Activated T-cell treated with anti-CD3 and anti-CD28 coated beads for 24 hours (primary cell): ENCODE measurements at places on chromosomes 3 and 15.

DNA sequence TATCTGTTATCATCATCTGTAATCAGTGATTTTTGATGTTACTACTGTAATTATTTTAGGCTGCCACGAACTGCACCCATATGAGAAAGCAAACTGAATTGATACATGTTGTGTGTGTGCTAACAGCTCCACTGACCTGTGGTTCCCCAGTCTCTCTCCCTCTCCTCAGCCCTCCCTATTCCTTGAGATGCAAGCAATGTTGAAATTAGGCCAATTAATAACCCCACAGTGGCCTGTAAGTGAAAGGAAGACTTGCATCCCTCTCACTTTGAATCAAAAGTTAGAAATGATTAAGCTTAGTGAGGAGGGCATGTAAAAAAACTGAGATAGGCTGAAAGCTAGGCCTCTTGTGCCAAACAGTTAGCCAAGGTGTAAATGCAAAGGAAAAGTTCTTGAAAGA is 218.6 kb upstream of the LRRFIP2 start:
- DNase-seq = no peak

DNA sequence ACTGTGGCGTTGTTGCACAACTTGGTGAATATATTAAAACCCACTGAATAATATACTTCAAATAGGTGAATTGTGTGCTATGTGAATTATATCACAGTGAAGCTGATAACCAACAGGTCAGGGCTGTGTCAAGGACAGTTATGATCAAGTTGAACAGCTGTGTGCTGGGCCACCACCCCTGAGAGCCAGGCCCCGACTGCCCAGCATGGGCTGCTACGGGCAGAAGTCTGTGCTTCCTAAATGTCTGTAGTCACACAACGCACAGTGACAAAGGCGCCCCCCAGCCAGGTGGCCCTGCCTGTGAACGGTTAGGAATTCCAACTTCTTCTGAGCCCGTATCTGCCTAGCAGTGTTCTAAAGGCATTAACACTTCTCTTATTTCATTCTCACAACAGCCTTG is 32.8 kb downstream of the TKT start:
- DNase-seq = no peak

GRCh38 chr3:105806359-105806758 is 62.5 kb downstream of the CBLB start:
- no peak for DNase-seq

GRCh38 chr3:79810092-79810491 is 42.3 kb upstream of the ROBO1 start:
- DNase-seq = no peak

DNA sequence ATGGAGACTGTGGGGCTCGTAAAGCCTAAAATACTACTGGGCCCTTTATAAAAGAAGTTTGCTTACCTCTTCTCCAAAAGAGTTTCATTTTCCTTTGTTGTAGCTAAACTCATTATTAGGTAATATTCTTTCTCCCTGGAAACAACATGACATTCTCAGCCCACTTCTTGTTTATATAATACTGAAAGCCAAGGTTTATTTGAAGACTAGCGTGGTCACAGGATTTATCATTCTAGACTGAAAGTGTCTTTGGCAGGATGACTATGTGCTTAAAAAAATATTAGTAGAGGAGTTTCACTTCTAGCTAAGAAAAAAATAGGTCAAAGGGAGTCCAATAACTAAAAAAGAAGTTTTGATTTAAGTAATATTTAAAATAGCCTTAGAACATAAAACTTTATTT is 1085.2 kb upstream of the CADM2 start:
- no peak for DNase-seq

DNA sequence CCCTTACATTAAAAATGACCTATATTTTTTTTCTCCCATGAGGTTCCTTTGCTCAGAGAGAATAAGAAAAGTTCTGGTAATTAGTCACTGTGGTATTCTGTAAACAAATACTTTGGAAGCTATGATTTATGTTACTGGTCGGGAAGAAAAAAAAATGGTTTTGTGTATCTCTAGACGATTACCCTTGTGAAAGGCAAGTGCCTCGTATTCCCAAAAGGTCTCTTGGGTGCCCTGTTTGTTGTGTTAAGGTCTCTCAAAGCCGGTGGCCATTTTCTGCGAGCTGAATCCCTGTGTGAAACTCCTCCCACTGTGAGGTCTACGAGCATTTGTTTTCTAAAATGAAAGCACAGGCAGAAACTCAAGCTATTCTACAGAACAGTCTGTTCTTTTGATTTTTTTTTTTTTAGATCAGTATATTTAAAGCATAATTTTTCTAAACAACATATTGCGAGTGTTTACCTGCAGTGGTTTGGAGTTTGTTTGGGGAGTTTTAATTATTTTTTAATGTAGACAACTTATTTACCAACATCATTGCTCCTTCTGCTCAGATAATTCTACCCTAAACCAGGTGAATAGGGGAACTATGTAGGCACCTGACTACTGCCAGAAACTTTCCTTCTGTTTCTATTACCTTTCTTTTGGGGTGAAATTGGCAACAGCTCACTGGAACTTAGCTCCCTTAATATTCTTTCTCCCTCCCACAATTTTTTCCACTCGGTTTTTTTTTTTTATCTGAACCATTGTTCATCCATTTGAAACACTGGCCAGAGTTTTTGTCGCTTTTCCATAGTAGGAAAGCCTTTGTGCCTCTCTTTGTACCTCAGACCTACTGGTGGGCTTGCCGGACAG is 44.0 kb downstream of the ZBTB38 start:
- peak; percentile 19 for DNase-seq

GRCh38 chr3:106699122-106699521 is 678.1 kb upstream of the CCDC54 start:
- no peak for DNase-seq

- no peak for DNase-seq
Measured at GRCh38 chr3:152149832-152150231, 118.9 kb upstream of the MBNL1 start.

DNA sequence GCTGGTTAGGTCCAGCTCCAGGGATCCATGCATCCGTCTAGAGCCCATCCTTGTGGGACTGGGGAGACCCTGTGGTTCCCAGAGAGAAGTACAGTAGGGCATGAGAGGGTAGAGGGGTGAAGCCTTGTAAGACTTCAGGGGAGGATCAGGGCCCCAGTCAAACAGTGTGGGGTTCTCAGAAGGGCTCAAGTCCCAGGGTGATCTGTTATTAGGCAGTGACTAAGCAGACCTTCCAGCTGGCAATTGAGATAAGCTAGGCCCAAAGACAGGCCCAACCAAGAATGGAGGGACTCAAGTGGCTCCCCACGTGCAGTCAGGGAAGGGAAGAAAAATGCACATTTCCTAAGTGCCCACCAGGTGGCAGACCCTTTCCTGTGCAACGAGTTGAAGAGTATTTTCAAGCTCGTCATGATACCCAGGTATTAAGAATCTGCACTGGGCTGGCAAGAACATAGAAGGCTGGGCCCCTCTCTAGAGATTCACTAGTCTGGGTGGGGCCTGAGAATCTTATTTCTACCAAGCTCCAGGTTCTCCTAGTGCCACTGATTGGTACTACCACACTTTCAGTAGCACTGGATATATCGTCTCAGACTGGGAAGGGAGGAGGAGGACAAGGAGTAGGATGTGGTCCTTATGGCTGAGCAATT is 240.8 kb downstream of the NR1D2 start:
- DNase-seq = peak; percentile 1

DNA sequence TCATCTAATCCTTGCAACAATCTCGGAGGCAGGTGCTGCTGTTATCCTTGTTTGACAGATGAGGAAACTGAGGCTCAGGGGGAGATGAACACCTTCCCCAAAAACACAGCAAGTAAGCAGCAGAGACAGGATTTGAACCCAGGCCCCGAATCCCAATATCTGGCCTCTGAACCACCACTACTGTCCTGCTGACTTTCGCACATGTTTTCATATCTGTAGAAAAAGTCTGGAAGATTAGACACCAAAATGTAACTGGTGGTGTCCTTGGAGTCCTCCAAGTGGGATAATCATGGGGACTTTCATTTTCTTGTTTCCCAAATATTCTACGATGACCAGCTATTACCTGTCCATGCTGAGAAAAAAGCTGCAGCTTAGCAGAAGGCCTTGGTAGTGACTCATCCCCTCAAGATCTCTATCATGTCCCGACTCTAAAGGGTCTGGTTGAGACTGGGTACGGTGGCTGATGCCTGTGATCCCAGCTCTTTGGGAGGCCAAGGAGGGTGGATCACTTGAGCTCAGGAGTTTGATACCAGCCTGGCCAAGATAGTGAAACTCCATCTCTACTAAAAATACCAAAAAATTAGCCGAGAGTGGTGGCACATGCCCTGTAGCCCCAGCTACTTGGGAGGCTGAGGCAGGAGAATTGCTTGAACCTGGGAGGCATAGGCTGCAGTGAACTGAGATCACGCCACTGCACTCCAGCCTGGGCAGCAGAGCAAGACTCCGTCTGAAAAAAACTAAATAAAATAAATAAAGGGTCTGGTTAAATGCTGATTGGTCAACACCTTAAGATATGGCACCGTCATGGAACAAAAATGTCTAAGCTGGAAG is 8.6 kb downstream of the IRAK2 start:
- DNase-seq = no peak

GRCh38 chr3:5429517-5429890 is 242.0 kb downstream of the EDEM1 start:
- no peak for DNase-seq

- peak; percentile 27 for DNase-seq
Measured at GRCh38 chr3:59978979-59979378, 929.2 kb upstream of the CFAP20DC start.

DNA sequence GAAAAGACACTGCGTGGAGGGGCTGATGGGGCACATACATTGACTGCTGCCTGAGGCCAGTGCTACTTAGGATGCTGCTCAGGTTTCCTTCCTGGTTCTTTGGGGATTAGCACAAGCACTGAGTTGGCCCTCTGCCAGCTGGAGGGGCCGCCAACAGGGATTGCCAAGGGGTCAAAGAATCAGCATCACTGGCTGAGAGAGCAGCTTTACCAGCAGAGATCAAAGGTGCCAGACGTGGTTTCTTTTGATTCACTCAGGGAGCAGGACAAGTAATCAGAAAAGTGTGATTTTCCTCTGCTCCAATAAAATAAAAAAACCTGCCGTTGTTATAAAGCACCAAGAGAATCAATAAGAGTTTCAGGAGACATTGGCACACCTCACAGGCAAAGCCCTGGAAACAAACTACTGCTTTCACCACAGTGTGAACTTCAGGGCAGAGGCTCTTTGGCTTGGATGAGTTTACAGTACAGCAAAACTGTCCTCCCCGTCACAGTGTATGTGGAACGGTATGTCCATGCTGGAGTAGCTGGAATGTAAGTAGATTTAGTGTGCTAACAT is 45.8 kb upstream of the FSIP1 start:
- no peak for DNase-seq

DNA sequence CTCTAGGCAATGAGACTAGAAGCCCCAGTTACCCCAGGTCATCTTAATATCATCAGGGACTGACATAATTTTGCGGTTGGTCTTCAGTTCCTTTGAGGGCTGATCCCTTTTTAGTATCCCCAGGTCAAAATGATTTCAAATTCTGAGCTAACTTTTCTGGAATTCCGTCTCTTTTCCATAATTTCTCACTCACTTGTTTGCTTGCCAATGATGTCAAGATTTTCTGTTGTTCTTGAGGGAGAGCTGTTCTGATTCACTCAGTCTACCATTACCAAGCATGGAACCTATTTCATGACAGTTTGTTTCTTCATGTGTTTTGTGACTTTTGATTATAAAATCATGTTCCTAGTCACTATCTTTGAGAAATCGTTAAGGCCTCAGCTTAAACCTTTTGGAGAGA is 190.5 kb upstream of the LYSMD4 start:
- no peak for DNase-seq

GRCh38 chr3:105611304-105612192 is 244.8 kb downstream of the ALCAM start:
- DNase-seq = no peak

- DNase-seq = no peak
Measured at GRCh38 chr3:158961911-158962310, 160.1 kb downstream of the MFSD1 start.

GRCh38 chr3:40181182-40181581 is 128.3 kb upstream of the EIF1B start:
- DNase-seq = no peak

- no peak for DNase-seq
Measured at GRCh38 chr3:5442106-5442785, 254.7 kb downstream of the EDEM1 start.

GRCh38 chr3:196886144-196886543 is 18.4 kb downstream of the SENP5 start:
- no peak for DNase-seq

- no peak for DNase-seq
Measured at GRCh38 chr15:81642451-81642990, 268.5 kb upstream of the TMC3 start.

- DNase-seq = no peak
Measured at GRCh38 chr15:87201986-87202385, 1054.6 kb downstream of the NTRK3 start.

DNA sequence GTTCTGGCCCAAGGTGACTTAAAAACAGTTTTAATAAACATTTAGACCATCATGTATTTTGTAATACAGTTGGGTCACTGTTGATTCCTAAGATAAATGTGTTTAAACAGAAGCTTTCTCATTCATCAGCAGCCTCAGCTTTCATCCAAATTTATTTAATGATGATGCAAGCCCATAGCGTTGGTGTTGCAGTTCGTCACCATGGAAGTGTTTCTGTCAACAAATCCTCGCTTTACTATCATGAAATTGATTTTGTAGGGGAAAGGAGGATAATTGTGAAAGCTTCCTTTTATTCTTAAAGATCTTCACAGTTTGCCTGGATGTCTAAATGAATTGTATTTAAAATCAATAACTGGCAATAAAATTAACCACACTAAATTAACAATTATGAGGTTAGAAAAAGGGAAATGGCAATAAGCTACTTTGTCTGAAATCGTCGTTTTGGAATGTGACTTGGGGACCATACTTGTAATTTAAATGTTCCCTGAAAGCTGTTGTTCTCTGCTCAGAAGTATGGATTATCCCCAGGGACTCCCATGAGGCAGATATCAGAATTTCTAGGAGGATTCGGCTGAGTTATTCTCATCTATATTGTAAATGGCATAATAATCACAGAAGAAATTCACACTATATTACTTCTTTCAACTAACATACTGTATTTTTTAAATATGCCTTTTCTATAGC is 29.0 kb downstream of the CMSS1 start:
- no peak for DNase-seq

DNA sequence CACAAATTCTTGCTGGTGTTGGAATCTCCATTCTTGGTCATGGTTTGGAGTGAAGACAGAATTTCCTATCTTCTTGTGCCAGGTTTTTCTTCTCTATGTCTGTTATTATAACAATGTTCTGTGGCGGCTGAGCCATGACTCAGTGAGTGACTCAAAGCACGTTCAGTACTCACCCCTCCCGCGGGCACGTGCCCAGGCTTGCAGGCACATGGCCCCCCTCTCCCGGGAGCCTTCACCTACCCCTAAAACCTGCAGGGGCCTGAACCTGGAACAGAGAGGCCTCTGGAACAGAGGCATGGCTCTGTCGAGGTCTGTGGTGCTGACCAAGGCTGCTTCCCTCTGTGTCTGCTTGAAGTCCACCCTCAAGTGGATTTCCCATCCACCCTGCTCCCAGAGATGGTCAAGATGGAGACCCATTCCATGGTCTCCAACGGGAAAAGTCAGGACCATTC is 27.6 kb downstream of the PLXNB1 start:
- no peak for DNase-seq

DNA sequence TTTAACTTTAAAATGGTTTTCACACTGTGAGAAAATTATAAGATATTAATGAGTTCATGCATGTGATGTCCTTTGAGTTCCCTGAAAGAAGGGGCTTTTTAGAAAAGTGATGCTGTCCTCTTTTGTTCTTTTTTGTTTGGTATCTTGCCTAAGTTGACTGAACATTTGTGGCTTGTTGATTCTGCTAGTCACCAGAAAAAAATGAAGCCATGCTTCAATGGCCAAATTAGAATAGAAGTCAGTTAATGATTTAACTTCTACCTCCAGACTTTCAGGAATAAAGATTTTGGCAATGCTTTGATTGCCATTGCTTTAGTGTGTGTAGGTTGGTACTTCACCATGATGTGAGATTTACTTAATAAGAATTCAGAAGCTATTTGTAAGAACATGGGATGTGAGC is 260.6 kb upstream of the NECTIN3 start:
- no peak for DNase-seq
